Suppressor macrophage (primary cell): ENCODE measurements at places on chromosomes 4 and X.

- no peak for DNase-seq
These were observed 84.9 kb upstream of the ATOH1 start for GRCh38 chr4:93743635-93744034.

- DNase-seq: no peak
These were observed 11.6 kb downstream of the CXCL13 start for GRCh38 chr4:77617203-77617602.

DNA sequence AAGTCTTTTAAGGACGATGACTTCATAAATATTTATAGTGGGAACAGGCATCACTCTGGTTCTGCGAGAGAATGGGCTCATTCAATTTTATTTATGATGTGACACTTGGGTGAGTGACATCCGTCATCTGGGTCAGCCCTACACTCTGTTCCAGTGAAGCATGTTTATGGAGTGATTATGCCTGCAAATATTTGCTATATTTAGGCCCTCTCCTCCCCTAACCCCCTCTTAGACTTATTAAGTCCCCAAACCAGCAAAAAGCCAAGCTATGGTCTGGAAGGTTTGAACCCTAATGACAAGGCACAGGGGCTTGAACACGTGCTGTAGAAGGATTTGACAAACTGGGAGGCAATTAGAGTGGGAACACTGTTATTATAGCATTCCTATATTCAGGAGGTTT, 55.9 kb downstream of the C4orf51 start:
- DNase-seq: no peak

GRCh38 chr4:16225863-16226815, at the start of gene TAPT1:
Gene TAPT1 (minus strand): TSS chr4:16226471. CDS start chr4:16226457, 14 bp downstream.
- peak; percentile 82 for DNase-seq

- DNase-seq: no peak
These were observed 3.9 kb upstream of the KLHL8 start for GRCh38 chr4:87224141-87224923.

DNA sequence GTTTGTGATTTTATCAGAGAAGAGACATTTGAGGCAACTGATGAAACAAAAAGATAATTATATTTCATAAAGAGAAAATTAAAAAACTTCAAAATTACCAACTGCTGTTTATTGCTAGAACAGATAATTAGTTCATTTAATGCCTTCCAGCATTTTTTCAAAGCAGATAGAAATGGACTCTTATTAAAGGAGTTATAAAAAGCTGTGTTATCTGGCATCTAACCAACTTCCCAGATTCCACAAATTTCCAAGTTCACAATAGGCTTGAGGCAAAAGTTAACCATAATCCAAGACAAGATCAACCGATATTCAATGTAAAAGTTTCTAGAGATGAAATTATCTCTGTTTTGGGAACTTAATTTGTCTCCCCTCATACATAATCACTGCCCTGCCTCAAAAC, 152.4 kb downstream of the TSPAN5 start:
- DNase-seq: no peak
